ENCODE measurements at places on chromosomes 12 and 14. TPM values are rescaled to one million over a fixed set of nuclear protein-coding genes. Genes with fewer than 3 reads are reported as not detected.

- H3K4me3 ChIP-seq, result no peak overlapping the region
- H3K27me3 ChIP-seq, result peaks cover 80% of the 10 kb centered on the region
- H3K4me1 ChIP-seq, result no peaks in the 10 kb centered on the region
- no peaks in the 10 kb centered on the region for H3K36me3 ChIP-seq
Observed at GRCh38 chr12:44847403-44847802, 28.7 kb downstream of the NELL2 start.

GRCh38 chr14:75518625-75519024 is 3.6 kb upstream of the BATF start:
- H3K36me3 ChIP-seq, result peaks cover 6% of the 10 kb centered on the region
- H3K27me3 ChIP-seq, result no peaks in the 10 kb centered on the region
- no peak overlapping the region for H3K4me3 ChIP-seq
- H3K4me1 ChIP-seq, result peaks cover 2% of the 10 kb centered on the region
- peak; percentile 58 for DNase-seq

DNA sequence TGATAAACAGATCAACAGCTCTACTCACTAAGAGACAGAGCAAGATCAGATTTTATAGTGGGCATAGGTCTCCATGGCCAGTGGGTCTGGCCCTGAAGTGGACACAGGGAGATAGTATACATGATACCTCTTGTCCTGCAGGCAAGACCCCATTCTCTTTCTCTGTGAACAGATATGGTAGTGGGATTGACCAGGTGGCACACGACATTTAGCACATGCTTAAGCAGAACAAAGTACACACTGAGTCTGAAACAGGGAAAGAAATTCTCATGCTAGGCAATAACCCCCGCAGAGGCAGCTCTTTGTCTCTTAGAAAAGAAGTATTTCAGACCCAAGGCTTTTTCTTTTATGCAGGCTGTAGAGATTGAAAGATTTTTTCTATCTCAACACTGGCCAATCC is 1331.2 kb downstream of the FSCB start:
- H3K4me3 ChIP-seq, result no peak overlapping the region
- no peaks in the 10 kb centered on the region for H3K36me3 ChIP-seq
- no peak for DNase-seq
- no peaks in the 10 kb centered on the region for H3K27me3 ChIP-seq
- H3K4me1 ChIP-seq, result peaks cover 6% of the 10 kb centered on the region

DNA sequence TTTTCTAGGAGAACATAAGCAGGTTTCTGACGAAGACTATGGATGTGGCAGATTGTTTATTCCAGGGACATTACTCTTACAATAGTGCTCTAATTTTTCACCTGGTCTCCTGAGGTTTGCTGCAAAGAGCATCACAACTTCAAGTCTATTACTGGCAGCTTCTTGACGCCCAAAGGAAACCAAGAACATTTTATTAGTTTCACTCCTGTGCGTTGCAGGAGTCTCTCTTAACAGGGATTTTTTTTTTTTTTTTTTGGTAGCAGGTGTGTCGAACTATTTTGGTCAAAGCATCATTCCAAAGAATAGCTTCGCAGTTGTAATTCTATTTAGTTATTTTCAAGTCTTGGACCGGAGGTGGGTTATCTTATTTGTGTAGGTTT is 1.2 kb downstream of the ANO4 start:
- no peak overlapping the region for H3K4me3 ChIP-seq
- no peak overlapping the region for H3K27ac ChIP-seq
- peaks cover 5% of the 10 kb centered on the region for H3K4me1 ChIP-seq
- no peak for DNase-seq
- peaks cover 6% of the 10 kb centered on the region for H3K36me3 ChIP-seq

- peaks cover 6% of the 10 kb centered on the region for H3K36me3 ChIP-seq
- H3K4me3 ChIP-seq, result no peak overlapping the region
- no peaks in the 10 kb centered on the region for H3K4me1 ChIP-seq
- DNase-seq, result no peak
- no peaks in the 10 kb centered on the region for H3K27me3 ChIP-seq
Observed at GRCh38 chr12:14357486-14357885, 8.0 kb upstream of the ATF7IP start.

GRCh38 chr12:43676183-43676813 is 82.3 kb downstream of the PUS7L start:
- no peak overlapping the region for H3K4me3 ChIP-seq
- H3K27me3 ChIP-seq, result peaks cover 77% of the 10 kb centered on the region
- no peak overlapping the region for H3K27ac ChIP-seq
- H3K4me1 ChIP-seq, result no peaks in the 10 kb centered on the region
- DNase-seq, result peak; percentile 59

- no peak overlapping the region for H3K27ac ChIP-seq
- no peaks in the 10 kb centered on the region for H3K36me3 ChIP-seq
- H3K4me3 ChIP-seq, result no peak overlapping the region
- H3K27me3 ChIP-seq, result peaks cover 12% of the 10 kb centered on the region
Observed at GRCh38 chr14:104219731-104220214, 81.4 kb downstream of the KIF26A start.

DNA sequence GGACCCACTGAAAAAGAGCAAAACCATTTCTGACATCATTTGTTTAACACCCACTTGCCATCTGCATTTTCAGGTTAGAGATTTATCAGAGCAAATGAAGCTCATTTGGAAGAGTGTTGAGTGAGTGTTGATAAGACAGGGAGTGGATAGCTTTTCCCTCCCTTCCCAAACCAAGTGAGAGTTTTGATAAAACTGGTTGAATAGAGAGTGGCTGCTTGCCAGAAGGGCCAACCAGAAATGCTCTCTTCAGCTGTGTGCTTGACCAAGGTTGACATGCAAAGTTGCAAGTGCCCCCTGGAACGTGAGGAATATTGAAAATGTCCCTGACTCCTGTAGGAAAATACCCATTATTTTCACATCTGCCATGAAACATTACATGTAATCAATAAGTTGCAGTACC is 1487.0 kb upstream of the FLRT2 start:
- H3K36me3 ChIP-seq, result no peaks in the 10 kb centered on the region
- H3K4me1 ChIP-seq, result no peaks in the 10 kb centered on the region
- no peak overlapping the region for H3K4me3 ChIP-seq
- no peak for DNase-seq

The CMA1 gene
- total RNA-seq, result not detected

The NDRG2 gene
- 0.81 TPM for total RNA-seq

Data from MCF 10A (cell line).